Stimulated activated CD4-positive, alpha-beta T cell treated with anti-CD3 and anti-CD28 coated beads, Interleukin-2, amount 100 ng/mL, for 24 hours (primary cell): ENCODE measurements at places on chromosomes 4 and X.

GRCh38 chrX:101108284-101108683 is 10.3 kb downstream of the CENPI start:
- no peak for DNase-seq

DNA sequence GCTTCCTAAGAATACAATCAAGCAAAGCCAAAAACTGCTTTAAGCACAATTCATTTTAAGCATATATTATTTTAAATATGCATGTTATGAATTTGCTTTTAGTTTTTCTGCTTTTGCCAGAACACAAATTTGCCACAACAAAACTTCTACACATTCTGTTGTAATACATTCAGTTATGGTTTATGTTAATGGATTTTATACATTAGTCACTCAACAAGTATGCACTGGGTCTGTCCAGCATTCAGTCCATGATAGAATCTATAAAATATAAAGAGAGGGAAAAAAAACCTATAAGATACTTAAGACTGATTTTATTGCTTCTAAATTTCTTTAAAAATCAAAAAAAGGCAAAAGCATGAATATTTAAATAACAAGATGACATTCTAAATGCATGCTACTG is 22.2 kb downstream of the IQCM start:
- DNase-seq: no peak

GRCh38 chrX:151821226-151821625 is 86.7 kb downstream of the CNGA2 start:
- no peak for DNase-seq

DNA sequence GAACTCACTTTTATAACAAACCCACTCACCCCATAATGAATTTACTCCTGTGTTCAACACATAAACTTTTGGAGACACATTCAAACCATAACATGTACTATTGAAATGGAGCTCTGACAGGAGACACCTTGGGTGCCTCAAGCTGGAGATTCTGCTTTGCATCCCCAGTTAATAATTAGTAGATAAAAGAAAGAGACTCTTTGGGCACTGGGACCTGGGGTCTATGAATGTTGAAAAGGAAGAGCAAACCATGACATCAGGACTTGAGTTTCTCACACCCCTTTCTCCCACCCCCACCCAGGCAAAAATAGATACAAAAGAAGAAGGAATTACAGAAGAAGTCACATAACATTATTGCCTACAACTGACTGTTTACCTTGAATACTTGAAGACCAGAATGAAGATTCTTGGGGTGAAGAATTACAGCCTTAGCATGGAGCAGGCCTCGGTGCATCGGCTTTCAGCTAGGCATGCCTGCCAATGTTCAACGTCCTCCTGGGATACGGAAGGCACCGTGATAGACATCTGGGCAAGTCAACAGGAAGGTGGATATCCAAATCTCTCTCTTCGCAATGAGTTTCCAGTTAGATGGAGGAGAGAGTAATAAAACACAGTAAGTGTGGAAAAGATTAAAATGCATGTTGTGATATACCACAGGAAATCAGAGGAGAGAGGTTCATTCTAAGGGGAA is 316.0 kb downstream of the TRIML1 start:
- no peak for DNase-seq

DNA sequence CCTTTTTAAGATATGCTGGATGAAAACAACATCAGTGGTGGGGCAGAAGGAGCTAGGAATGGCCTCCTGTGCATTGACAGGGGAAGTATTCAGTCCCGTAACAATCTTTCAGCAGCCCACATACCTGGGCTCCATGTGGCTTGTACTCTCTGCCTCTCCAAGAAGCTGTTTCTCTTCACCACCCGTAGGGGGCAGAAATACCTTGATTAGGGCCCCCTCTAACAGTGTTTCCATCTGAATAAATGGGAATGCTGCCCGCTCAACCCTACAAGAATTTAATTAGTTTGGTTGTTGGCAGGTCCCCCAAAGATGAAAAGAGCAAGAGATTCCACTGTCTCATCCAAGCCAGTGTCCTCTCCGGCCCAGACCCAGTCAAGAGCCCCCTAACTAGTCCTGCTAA is 155.2 kb downstream of the SMIM20 start:
- no peak for DNase-seq

DNA sequence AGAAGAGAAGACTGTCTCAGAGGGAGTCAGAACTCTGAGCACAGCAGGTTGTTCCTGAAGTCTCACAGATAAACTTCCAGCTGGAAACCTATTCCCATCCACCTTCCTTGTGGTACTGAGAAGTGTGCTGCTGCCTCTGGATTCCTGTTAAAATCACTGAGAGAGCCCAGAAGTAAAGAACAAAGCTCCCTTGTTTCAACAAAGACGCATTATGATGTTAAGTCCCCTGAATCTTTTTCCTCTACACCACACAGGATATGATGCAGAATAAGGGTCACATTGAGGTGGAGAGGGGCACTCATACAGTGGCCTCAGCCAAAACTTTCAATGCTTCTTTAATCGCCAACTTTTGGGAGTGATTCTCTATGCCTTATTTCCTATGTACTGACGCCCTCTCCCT is 321.0 kb downstream of the OPHN1 start:
- DNase-seq: no peak

DNA sequence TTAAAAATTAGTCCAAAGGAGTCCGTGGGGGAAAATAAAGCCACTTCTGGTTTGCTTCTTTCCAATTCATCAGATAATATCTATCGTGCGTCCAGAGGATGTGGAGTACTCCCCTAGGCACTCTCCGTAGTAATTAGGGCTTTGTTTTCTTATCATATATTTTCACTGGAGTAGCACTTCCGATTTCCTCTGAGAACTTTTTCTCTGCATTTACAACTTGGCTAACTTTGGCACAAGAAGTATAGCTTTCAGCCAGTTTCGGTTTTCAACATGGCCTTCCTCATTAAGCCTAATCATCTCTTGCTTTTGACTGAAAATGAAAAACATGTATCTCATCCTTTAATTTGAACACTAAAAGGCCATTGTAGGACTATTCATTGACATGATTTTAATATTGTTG is 80.5 kb downstream of the CASP3 start:
- no peak for DNase-seq

DNA sequence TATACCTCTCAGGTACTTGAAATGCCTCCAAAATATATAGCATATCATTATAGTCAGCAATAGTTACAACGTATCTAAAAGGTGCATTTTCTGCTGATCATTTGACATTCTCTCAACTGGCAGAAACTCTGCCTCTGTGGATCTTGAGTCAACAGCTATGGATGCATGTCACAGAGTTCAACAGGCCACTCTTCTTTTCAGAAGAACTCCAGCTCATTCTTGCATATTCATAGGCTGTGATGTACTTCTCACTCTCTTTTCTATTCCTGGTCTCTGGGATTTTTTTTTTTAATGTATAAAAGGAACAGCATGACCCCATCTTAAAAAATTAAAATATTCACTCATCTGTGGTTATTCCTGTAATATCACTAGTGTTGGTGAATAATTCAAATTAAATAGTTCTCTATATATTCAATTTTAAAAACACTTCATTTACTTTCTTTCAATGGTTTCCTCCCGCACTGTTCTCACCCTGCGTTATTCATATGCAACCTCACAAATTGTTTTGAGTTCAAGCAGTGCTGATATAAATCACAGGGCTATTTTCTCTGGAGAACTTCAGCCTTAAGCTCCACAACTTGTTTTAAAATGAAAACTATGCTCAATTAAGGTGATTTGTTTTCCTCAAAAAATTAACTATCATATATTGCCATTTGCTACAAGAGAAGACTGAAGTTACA is 1111.2 kb upstream of the ADGRL3 start:
- no peak for DNase-seq

DNA sequence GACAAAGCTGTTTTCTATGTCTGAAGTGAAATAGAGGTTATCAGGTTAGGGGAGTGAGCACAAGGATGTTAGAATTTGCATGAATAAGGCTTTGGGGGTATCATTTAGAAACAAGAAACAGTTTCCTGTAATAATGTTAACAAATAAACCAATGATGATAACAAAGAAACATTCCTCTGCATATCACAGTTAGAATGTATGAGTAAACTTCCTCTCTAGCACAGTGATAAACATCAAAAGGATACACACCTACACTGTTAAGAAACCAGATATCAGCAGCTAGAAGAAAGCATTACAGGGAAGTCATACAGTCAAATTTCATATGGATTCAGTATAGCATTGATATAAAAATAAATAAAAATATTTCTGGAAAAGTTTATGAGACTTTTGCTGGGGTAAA is 340.0 kb upstream of the MAGEB16 start:
- DNase-seq: no peak

DNA sequence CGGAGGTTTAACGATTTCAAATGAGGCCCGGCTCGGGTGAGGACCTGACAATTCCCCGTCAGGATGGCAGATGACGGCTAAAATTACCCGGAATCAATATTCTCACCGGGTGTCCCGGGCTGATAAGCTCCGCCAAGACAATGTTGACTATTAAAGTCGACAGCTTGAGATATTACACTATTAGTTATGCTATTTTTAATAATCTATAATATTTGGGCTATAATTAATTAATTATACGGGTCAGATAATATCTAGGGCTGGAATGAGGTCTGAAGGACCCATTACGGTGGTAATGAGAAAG is 9.4 kb upstream of the NKX1-1 start:
- DNase-seq: no peak

GRCh38 chrX:69222103-69223090 is 57.1 kb upstream of the PJA1 start:
- DNase-seq: peak; percentile 79

DNA sequence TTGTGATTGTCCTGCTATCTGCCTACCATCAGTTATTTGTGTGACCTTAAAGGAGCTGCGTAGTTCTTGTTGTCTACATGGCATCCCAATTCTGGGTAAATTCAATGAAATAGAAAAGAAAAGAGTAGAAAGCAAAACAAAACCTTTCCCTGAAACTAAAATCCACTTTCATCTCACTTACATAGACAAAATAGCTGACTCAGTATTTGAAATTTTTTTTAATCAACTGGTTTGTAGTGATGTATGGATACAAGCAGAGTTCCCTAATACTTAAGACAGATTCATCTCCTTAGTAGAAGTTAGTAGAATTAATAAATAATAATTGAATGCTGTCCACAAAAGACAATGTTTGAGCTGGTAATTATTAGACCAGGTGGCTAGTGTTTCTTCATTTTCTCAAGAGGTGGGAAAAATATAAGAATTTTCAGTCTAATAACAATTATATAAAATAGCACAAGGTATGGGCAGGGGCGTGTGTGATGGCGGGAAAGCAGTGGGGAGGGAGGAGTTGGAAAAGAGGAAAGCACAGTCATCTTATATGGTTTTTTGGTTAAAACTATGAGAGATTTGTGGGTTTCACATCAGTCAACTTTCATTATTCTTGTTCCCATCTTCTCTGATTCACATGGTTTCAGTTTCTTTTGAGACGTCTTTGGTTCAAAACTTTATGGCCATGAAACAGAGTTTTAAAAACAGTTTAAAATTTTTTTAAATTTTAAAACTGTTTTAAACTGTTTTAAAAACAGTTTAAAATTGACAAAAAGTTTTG is 275.2 kb downstream of the SPRY1 start:
- peak; percentile 23 for DNase-seq

- DNase-seq: no peak
These were observed 580.8 kb upstream of the FTHL17 start for GRCh38 chrX:31652650-31653049.

GRCh38 chr4:140027101-140027500 is 126.9 kb downstream of the MAML3 start:
- no peak for DNase-seq

GRCh38 chr4:165540206-165540830 is 161.5 kb downstream of the CPE start:
- no peak for DNase-seq

- no peak for DNase-seq
These were observed 64.3 kb upstream of the GPR174 start for GRCh38 chrX:79080141-79080540.

DNA sequence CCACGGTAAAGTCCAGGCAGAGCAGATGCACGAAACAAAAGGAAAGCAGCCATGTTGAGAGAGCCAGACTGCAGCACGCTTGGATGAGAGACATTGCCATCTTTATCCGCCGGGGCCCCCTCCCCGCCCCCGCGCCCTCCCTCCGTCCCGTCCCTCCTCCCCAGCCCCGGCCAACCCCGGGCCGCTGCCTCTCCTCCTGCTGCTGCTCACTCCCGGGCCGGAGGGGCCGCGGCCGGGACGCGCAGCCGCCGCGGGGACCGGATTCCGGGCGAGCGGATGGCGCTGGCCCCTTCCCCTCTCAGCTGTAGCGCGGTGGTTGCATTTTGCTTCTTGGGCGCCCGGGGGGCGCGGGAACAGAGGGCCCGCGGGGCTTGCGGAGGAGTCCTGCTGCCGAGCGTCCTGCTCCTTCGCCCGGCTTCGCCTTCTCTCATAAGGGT is 542 bp downstream of the RNF150 start:
- no peak for DNase-seq

- DNase-seq: no peak
These were observed 315.4 kb downstream of the ANTXR2 start for GRCh38 chr4:79757600-79757999.

GRCh38 chrX:16436348-16437188 is 213.4 kb upstream of the S100G start:
- peak; percentile 71 for DNase-seq

- no peak for DNase-seq
These were observed 249.1 kb downstream of the RPA4 start for GRCh38 chrX:97132664-97133415.

GRCh38 chr4:11791797-11792196 is 363.1 kb upstream of the HS3ST1 start:
- DNase-seq: no peak

GRCh38 chr4:10722957-10723356 is 38.4 kb upstream of the CLNK start:
- no peak for DNase-seq

DNA sequence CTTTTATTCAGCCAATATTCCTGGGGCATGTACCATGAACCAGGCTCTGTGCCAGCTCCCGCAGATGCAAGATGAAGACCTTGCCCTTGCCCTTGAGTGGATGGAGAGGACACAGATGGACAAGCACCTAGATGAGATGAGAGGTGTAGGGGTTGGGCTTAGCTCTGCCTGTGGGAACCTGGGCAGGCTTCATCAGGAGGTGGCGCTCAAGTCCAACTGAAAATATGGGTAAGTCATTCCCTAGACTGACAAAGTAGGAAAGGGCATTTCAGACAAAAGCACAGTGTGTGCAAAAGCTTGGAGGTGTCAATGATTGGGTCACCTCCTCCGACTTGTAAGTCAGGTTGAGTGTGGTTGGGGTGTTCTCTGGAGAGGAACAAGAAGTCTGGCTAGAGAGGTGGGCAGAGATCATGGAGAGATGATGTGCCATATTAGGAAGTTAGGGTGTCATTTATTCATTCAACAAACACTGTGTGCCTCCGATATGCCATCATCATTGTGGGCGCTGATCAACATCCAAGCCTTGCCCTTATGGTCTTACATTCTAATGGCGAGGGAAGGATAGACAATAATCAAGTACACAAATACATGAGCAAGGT is 64.6 kb downstream of the ANAPC4 start:
- peak; percentile 28 for DNase-seq

GRCh38 chr4:99856166-99856565 is 38.1 kb downstream of the LAMTOR3 start:
- DNase-seq: no peak
